ENCODE measurements at places on chromosomes 7 and 10. TPM values are rescaled to one million over a fixed set of nuclear protein-coding genes. Genes with fewer than 3 reads are reported as not detected.
A peak's percentile ranks its signal among the peaks of the same experiment; 100 is the strongest.

ARPC1B gene
- total RNA-seq = 350 TPM

ADRB1 gene
- 0.42 TPM for total RNA-seq

CAV2 gene
- total RNA-seq = 157 TPM

TLL2 gene
- total RNA-seq = not detected

SEMA4G gene
- total RNA-seq = 4.3 TPM

MMP21 gene
- total RNA-seq = not detected

SFTPA1 gene
- not detected for total RNA-seq

CYP26C1 gene
- total RNA-seq = 0.35 TPM

CPA4 gene
- total RNA-seq = not detected

DNA sequence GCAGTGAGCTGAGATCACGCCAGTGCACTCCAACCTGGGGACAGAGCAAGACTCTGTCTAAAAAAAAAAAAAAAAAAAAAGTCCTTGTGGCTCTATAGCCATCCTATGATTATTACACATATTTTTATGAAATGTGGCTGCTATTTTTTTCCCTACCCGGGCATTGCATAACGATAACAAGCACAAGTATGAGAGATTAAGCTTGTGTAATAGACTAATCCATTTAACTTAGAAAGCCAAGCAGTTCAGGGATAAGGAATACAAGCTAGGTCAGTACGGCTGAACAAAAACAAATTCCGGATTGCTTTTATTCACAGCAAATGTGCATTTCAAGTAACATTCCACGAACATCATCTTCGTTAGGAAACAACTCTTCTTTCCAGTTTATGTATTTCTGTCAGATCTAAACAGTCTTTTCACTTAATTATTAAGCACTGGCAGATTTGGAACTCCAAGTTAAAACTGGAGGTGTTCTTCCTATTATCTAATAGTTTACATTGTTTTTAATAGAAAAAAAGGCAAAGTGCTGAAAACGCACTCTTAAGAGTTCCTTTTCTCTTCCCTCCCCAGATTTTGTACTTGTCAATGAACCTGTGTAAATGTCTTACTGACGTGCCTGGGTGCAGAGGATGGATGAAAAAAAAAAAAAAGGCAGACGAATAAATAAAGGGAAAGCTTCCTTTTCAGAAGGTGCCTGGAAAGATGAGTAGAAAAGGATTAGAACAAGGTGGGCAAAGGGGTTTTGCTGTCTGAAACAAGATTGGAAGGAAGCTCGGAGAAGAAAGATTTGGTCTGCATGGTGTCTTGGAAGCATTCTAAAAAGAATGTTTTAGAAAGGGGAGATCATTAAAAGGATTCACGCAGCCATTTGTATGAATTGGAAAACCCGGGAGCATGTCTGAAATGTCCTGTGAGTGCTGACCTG lies 81.1 kb downstream of the PRTFDC1 start:
- DNase-seq = no peak

- no peak for DNase-seq
Measured at GRCh38 chr7:24213311-24213710, 70.7 kb upstream of the NPY start.

- DNase-seq = no peak
Measured at GRCh38 chr10:108452533-108452932, 1288.0 kb upstream of the SORCS1 start.

DNA sequence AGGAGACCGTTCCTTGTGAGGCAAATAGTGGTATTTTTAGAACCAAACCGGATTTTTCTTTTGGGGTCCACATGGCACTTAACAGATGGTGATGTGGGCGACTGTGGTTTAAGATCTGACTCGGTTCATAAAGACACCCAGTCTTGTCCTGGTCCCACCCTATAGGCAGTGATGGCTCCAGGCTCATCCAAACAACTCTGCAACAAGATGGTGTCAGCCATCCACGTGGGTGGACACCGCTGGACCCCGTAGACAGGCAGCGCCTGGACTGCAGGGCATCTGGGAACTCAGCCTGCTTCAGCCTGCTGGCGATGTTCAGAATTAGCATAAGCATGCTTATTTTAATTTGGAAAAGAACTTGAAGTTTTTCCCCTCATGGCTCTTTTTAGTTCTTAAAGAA lies 258.4 kb upstream of the FZD1 start:
- no peak for DNase-seq

DNA sequence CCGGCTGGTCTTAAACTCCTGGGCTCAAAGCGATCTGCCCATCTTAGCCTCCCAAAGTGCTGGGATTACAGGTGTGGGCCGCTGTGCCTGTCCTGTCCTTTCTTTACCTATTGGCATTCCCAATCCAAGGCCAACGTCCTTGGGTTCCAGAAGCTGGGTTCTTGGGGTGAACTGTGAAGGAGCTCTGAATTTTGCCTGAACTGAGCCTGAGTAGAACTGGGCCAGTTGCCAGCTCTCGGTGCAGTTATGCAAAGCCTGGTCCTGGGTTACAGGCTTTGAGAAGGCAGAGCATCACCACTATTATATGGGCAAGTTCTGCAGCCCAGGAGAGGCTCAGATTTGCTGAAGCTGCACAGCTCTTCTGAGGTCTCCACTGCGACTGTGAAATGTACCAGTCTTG lies 24.6 kb upstream of the SH2D4B start:
- no peak for DNase-seq

DNA sequence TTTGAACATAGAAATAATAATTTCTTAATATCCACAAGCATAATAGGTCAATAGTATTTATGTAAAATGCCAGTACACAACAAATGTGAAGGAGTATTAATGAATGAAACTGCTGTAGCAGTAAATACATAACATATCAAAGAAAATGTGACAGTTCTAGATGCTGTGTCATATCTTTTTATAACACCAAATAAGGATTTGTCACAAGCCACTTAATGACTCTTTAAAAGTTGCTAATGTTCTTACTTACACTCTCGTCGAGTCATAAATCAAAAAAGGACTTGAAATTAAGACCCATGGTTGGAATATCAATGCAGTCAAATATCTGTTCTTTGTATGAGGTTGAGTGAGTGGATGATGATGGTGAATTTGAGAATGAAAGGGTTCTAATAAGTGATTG lies 96.6 kb downstream of the CELF2 start:
- no peak for DNase-seq

DNA sequence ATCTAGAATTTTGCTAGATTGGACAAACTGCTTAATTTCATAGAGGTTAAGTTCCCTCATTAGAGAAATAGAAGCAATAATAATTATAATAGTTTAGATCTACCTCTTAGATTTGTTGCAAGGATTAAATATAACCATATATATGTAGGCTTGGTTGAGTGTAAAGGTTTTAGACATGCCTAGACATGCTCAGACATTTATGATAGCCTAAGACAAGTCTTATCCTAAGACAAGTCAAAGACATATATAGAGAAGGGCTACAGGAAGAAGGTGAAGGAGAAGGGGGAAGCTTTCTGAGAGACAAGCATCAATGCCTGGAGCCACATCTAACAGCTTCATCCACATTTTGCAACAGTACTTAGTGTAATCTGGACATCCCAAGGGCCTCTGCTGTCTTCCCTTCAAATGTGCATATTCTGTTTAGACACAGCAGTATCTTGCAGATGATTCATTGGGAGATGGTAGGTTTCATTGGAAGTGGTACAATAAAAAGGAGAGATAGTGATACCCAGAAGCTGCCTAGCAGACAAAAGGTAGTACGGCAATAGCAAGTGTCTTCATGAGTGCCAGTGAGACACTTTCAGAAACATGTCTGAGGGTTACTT lies 146.5 kb downstream of the HGF start:
- DNase-seq = no peak

GRCh38 chr10:78817361-78817760 lies 251.4 kb upstream of the ZMIZ1 start:
- no peak for DNase-seq

DNA sequence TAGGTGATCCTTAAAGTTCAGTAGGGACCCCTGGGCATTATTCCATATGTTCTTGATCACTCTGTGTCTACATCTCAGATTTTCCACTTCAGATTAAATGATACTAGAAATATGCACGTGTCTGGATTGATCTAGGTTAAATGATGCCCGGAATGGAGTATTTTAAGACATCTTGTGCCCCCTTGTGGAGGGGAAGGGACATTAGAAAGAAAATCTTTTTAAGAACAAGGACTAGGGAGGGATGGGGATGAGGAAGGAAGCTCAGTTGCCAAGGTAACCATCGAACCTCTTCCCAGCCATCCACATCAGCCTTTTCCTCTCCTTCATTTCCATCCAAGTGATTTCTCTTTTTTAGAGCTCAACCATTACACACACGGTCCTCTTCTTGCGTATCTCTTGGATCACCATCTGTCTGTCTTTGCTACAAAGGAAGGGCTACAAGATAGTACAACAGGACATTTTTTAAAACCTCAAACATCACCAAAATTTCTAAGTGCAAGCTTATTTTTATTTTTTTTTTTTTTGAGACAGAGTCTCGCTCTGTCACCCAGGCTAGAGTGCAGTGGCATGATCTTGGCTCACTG lies 40.5 kb downstream of the PRSS2 start:
- DNase-seq = no peak

GRCh38 chr7:93146472-93147141 lies 1.6 kb downstream of the SAMD9L start:
- no peak for DNase-seq

- peak; percentile 52 for DNase-seq
Measured at GRCh38 chr7:41705109-41705901, 2.4 kb upstream of the INHBA start.

DNA sequence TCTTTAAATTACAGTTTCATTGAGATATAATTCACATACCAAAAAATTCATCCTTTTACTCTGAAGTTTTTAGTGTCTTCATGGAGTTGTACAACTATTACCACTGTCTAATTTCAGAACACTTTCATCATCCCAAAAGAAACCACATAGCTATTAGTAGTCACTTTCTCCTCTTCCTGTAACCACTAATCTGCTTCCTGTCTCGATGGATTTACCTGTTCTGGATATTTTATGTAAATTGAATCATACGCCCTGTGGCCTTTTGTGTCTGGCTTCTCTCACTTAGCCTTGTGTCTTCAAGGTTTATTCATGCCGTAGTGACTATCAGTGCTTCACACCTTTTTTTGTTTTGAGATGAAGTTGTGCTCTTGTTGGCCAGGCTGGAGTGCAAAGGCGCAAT lies 135.5 kb downstream of the DOCK1 start:
- no peak for DNase-seq

DNA sequence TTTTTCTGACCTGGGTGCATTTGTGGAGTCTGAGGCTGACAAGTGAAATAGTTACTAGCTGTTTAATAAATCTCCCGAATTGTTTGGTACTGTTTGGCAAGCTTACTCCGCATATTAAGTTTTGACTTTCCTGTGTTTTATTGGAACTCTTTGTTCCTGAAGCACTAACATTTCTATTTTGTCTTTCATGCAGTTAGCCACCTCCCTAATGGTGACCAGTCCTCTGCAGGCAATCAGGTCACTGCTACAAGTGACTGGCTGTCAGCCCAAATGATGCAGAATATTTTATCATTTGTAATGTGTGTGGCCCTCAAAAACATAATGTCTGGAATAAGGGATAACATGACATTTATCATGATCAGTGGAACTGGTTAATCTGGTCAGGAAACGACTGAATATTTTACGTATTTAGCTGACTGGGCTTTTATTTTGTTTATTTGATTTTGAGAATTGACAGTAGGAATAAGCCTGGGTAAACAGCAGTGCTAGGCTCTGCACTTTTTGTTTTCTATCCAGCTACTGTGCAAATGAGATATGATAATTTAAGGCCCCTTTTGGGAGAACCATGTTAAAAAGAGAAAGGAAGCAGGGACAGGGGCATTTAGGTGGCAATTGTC lies 82.9 kb downstream of the ST7 start:
- DNase-seq = no peak

- no peak for DNase-seq
Measured at GRCh38 chr7:155203059-155203881, 94.4 kb upstream of the INSIG1 start.

GRCh38 chr7:98133181-98133580 lies 26.5 kb downstream of the LMTK2 start:
- no peak for DNase-seq

- no peak for DNase-seq
Measured at GRCh38 chr10:89663144-89663543, 18.1 kb upstream of the PANK1 start.

DNA sequence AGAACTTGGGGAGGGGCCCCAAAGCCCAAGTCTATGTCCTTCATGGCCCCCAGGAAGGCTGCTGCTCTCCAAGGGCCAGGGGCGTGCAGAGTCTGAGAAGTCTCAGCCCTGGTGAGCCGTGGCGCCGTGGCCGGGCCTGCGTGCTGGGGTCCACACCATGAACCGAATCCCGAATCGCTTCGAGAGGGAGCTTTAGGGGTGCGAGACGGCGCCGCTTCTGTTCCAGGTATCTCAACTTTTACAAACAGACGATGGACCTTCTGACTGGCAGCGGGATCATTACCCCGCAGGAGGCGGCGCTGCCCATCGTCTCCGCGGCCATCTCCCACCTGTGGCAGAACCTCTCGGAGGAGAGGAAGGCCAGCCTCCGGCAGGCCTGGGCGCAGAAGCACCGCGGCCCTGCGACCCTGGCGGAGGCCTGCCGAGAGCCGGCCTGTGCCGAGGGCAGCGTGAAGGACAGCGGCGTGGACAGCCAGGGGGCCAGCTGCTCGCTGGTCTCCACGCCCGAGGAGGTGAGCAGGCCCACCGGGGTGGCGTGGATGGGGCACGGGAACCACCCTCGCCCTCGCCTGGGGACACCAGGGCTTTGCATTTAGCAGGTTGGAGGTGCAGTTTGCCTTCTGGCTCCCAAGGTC lies 12.7 kb downstream of the STRA8 start:
- DNase-seq = no peak

GRCh38 chr10:100522107-100522801 lies 2.6 kb upstream of the SEC31B start:
- DNase-seq = no peak

- no peak for DNase-seq
Measured at GRCh38 chr7:21076574-21076973, 289.9 kb upstream of the SP8 start.

- DNase-seq = no peak
Measured at GRCh38 chr10:132156382-132156781, 30.4 kb upstream of the DPYSL4 start.

GRCh38 chr7:51276967-51277366 lies 39.6 kb downstream of the COBL start:
- no peak for DNase-seq

- no peak for DNase-seq
Measured at GRCh38 chr7:52355053-52355452, 680.4 kb upstream of the POM121L12 start.
